Activated T-helper 2 cell treated with anti-CD3 and anti-CD28 coated beads, Interferon-gamma antibody, Interleukin-2, Interleukin-4, amounts not matched to agents 10 μg/mL and 5 μg/mL and 100 μg/mL, durations not matched to agents 14 hours and 24 hours and 36 hours (primary cell): ENCODE measurements at places on chromosomes 3 and 15. TPM values are rescaled to one million over a fixed set of nuclear protein-coding genes. Genes with fewer than 3 reads are reported as not detected.

Gene KLHL40
- not detected in 2 replicates for total RNA-seq

Gene MGLL
- total RNA-seq = 6.5 and 6.6 TPM in 2 replicates

Gene UBR1
- total RNA-seq = 36.0 and 36.7 TPM in 2 replicates

Gene CYP11A1
- total RNA-seq = not detected in 2 replicates

Gene RPUSD3
- 70.0 and 71.1 TPM in 2 replicates for total RNA-seq

Gene SLC15A2
- 3.5 and 3.9 TPM in 2 replicates for total RNA-seq

Gene CHDH
- total RNA-seq = 10.7 and 12.0 TPM in 2 replicates

Gene GPR62
- total RNA-seq = not detected in 2 replicates

Gene KY
- not detected in 2 replicates for total RNA-seq

- no peak for DNase-seq
These were observed 52.8 kb downstream of the CLASP2 start for GRCh38 chr3:33665294-33665693.

DNA sequence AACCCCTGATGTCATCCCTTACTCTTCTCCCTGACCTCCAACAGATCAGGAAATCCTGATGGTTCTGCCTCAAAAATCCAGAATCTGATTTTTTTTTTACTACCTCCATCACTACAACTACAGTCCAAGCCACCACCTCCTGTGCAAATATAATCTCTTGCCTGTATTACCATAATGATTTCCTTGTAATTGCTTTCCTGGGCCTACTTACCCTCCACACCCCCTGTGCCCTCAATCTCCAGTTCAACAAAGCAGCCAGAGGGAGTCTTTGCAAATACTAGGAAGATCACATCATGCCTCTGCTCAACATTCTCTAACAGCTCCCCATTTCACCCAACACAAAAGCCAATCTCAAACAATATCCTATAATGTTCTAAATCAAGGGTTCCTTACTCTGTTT, 159.9 kb downstream of the FMN1 start:
- DNase-seq = no peak

DNA sequence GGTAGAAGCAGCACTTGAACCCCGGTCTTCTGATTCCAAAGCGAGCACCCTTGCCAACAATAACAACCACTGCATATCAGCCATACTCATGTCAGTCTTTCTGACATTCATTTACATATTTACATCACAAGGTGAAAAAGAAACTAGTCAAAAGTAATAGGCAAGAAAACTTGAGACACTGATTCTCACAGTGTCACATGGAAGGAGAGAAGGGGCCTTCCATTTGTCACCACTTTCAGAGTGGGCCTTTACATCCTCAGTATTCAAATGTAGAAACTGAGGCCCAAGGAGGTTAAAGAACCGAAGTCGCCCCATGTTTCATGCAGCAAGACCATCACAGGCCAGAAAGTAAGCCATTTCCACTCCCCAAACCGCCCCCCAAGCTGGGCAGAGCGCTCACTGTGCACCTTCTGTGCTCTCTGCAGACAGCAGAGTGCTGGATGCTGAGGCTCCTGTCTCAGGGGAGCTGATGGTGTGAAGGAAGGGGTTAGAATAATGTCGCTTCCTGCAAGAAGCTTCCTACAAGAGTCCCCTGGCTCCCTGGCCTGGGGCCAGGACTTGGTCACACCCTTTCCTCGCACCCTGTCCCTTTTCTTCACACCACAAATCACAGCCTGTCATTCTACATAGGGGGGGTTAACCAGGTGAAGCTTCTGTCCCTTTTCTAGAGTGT, 260.1 kb downstream of the UACA start:
- no peak for DNase-seq

DNA sequence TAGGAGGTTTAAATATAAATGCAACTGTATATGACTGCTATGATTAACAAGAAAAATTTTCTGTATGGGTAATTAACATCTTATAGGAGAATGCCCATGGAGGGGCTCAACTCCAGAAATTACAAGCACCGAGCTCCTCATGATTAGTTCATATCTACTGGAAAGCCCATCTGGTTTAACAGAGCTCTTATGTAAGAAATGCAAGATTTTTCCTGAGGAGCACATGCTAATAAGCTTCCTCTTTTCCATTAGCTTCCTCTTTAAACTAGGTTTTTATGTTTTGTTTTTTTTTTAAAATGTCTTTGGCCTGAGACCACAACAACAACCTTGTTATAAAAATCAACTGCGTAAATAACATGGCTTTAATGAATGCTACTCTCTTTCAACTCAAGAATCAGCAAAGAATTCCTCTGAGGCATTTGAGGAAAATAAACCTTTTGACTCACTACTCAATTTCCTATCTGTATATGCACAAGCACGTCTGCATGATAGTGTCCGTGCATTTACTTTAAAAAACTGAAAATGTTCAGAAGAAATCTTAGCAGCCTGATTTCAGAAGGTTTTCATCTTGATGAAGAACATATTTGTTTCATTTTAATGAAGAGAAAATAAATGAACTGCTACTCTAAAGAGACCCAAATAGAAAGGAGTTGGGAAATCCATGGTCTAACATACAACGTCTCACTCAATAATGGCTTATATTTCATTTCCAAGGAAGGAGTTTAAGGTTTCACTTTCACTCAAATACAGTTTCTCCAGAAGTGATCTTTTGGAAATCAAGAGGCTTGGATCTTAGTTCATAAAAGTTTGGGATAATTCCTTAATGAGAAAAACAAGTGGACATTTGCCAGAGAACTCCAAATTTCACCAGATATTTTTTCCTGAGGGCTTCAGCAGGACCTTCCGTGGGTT, 180.8 kb downstream of the KCNAB1 start:
- no peak for DNase-seq

DNA sequence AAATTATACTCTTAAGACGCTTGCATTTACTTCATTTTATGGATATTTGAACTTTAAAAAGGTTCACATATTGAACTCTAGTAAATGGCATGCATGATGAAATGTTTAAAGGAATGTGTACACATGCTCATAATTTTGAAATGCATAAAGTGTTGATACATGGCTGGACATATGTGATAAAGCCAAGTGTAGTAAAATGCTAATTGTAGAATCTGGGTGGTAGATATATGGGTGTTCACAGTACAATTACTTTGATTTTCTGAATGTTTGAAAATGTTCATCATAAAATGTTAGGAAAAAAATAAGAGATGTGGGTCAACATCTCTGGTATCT, 4.2 kb upstream of the EFHB start:
- no peak for DNase-seq

GRCh38 chr15:100873029-100873677, 6.5 kb upstream of the ALDH1A3 start:
- peak; percentile 19 for DNase-seq

GRCh38 chr3:137012097-137012501, 54.3 kb downstream of the IL20RB start:
- no peak for DNase-seq

DNA sequence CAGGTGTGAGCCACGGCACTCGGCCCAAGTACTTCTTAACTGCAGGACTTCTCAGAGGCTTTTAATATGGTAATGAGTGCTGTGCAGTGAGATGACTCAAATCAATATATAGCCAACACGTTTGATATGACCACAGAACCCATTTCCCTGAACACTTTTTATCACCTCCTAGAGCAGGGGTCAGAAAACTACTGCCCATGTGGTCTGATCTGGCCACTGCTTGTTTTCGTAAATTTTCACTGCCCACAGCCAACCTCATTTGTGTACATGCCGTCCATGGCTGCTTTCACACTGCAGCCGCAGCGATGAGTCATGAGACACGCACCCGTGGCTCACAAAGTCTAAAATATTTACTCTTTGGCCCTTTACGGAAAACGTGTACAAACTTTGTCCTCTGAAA, 179.2 kb downstream of the RORA start:
- no peak for DNase-seq

GRCh38 chr3:136381051-136381450, 130.9 kb downstream of the PCCB start:
- DNase-seq = no peak

GRCh38 chr15:51108933-51109550, 14.3 kb upstream of the TNFAIP8L3 start:
- no peak for DNase-seq

DNA sequence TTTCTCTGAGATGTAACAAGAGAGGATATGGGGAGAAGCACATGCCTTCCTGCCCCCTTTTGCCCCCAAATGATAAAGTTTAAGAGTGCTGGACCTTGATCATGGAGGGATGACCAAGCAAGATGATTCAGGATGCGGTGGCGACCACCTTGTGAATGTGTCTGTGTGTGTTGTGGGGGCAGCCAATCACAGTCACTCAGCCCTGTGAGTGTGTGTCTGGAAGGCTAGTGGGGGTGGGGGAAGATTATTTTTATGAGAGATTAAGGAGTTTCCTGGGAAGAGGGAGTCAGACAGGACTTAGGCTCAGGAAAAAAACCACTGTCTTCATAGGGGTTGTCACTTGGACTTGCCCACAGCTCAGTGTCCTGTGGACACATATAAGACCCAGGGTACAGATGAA, 57.8 kb upstream of the KY start:
- DNase-seq = no peak

GRCh38 chr3:58167431-58168351, 43.1 kb downstream of the DNASE1L3 start:
- peak; percentile 47 for DNase-seq

DNA sequence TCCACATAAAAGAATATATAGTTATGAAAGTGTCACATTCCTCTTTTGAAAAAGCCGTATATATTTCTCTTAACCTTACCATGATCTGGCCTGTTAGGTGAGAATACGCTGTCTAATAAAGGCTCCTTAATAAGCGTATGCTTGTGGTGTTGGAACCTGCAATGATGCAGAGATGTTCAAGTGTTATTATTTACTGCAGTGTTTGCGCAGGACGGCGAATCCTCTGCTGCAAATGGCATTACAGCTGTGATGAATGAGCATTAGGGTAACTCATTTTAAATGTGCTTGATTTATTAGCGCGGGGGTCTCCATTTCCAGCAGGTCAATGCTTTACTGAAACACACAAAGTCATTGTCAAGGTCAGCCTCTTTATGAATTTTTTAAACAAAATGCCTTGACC, 94.6 kb downstream of the CDIN1 start:
- DNase-seq = no peak

DNA sequence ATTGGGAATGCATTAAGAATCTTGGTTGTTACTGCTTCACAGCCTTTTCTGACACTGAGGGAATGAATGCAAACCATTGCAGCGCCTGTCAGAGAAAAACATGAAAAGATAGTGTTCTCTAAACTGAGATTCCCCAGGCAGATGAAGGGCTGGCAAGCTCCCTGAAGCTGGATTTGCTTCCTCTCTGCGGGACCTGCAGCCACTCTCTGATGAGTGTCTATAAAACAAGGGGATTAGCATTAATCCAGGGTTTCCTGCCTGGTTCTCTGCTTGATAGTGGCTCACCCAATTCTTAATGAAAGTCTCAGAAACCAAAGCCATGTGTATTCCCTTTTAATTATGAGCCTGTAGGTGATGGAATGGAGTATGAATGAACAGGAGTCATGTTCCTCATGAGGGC, 344.3 kb upstream of the UMPS start:
- no peak for DNase-seq

DNA sequence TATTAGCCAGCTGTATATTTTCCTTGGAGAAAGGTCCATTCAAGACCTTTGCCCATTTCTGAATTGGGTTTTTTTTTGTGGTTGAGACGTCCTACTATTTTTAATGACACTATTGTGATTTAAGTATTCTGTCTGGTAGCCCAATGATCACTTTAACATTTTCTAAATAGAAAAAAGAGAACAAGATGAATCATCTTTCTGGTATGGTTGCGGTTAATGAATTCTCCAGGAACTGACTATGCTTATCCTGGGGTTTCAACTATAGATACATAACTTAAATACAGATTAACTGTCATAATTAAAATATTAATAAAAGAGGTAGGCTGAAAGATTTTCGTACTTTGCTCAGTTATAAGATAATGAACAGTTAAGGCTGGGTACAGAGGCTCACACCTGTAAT, 51.9 kb downstream of the PBRM1 start:
- no peak for DNase-seq

DNA sequence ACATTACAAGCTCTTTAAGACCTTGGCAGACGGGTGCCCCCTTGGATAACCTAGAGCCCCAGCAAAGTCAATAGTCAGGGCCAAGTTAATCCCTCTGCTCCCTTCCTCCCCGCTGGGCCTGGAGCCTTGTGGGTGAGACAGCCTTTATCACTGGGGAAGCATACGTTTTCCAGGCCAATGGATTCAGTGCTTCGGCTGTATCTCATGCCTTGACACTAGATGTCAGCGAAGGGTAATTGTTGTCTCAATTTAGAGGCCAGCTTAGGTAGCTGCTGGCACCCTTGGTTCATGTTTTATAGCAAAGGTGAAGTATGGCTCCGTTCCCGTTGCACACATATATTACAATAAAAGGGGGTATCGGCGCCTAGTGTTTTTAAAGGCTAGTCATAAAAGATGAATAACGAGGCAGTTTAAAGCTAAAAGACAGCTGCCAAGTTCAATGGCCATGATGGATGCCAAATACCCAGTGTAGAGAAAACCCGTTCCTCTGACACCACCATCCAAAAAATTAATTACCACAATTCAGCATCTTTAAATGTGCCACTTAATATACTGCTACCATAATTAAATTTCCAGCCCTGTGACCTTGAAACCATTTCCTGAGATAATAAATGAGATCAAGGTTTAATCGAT, 52.3 kb upstream of the BNIP2 start:
- no peak for DNase-seq

- DNase-seq = no peak
These were observed 223.4 kb downstream of the THRB start for GRCh38 chr3:24271228-24271627.

GRCh38 chr3:72820415-72820814, 27.8 kb downstream of the SHQ1 start:
- no peak for DNase-seq

DNA sequence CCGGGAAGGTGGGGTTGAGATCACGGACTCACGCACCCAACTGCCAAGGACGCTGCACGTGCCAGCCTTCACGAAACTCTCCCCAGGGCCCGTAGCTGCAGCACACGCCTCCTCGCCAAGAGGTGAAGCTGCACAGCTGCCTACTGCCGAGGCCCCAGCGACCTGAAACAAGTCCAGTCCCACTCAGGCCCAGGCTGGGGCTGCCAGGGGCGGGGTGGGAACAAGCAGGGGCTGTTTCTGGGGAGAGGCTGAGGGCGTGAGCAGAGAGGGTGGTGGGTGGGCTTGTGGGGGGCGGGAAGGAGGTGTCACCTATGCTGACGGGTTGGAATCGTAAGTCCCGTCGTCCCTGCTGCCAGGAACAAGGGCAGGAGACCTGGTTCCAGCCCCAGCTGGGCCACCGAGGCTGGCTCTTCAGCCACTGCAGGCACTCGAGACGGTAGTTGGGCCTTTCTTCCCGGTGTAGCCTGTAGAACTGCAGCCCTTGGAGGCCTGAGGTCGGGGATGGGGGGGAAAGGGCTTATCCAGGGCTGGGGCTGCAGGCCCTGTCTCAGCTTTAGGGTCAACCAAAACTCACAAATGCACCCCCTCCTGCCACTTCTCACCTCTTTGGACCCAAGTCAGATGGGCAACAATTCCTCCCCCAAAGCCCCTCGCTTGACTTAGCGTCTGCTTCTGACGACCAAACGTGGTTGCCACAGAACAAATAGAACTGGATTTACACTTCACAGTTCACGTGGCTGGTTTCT, 44.4 kb downstream of the MUC20 start:
- DNase-seq = no peak
